Trophoblast cell (in vitro differentiated cells and primary cell): ENCODE measurements at places on chromosomes 2 and 18.

- no peak overlapping the region for H3K27ac ChIP-seq
- no peak for DNase-seq
- no peaks in the 10 kb centered on the region for H3K27me3 ChIP-seq
- peaks cover 7% of the 10 kb centered on the region for H3K36me3 ChIP-seq
- H3K4me3 ChIP-seq = no peak overlapping the region
Observed at GRCh38 chr2:174605687-174606086, 8.1 kb upstream of the WIPF1 start.

DNA sequence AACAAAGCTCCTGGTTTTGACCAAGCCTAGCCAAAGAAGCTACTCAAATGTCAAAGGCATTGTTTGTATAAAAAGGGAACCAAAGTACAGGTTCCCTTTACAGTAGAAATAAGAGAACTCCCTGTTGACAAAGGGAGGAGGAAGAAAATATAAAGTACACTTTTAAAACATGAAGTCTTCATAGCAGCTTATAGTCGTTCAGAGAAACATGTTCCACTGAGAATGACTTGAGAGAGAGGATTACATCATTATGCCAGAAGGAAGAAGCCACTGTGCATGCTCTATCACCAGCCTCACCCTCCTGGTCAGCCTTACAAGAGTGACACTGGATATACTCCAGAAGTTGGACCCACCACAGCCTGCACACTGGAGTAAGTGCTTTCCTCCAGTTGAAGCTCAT lies 2.5 kb upstream of the DHRS9 start:
- peaks cover 4% of the 10 kb centered on the region for H3K4me1 ChIP-seq
- no peaks in the 10 kb centered on the region for H3K27me3 ChIP-seq
- DNase-seq = no peak

- no peak for DNase-seq
- H3K27ac ChIP-seq = no peak overlapping the region
- peaks cover 4% of the 10 kb centered on the region for H3K4me1 ChIP-seq
- H3K36me3 ChIP-seq = no peaks in the 10 kb centered on the region
- H3K27me3 ChIP-seq = no peaks in the 10 kb centered on the region
Observed at GRCh38 chr18:76328140-76328539, 166.9 kb downstream of the ZNF516 start.

DNA sequence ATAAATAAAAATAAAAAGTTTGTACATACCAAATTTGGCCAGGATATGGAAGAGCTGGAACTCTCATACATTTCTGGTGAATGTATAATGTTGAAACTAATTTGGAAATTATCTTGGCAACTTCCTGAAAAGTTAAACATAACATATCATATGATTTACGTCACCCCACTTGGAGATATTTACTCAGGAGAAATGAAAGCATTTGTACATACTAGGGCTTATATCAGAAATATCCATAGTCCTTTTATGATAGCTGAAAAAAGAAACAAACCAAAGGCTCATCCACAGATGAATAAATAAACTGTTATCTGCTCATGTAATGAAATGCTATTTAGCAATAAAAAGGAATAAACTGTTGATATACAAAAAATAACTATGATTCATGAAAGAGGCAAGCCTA lies 318.2 kb upstream of the NRXN1 start:
- no peak for DNase-seq
- H3K36me3 ChIP-seq = no peaks in the 10 kb centered on the region
- H3K27me3 ChIP-seq = no peaks in the 10 kb centered on the region
- H3K4me3 ChIP-seq = no peak overlapping the region
- H3K27ac ChIP-seq = no peak overlapping the region
- no peaks in the 10 kb centered on the region for H3K4me1 ChIP-seq

DNA sequence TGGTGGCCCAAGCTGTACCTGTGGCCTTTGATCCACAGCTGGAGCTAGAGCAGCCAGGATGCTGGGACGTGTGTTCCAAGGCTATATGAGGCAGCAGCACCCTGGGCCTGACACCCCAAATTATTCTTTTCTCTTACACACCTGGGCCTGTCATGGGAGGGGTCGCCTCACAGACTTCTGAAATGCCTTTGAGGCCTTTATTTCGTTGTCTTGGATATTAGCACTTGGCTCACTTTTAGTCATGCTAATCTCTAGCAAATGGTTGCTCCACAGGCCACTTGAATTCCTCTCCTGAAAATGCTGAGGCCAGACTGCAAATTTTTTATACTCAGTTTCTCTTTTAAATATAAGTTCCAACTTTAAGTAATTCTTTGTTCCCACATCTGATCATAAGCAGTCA lies 22.0 kb upstream of the IL1R2 start:
- H3K36me3 ChIP-seq = no peaks in the 10 kb centered on the region
- H3K4me1 ChIP-seq = peaks cover 13% of the 10 kb centered on the region
- no peak for DNase-seq
- no peak overlapping the region for H3K4me3 ChIP-seq
- no peak overlapping the region for H3K27ac ChIP-seq

- H3K36me3 ChIP-seq = no peaks in the 10 kb centered on the region
- H3K27me3 ChIP-seq = no peaks in the 10 kb centered on the region
- no peak for DNase-seq
- H3K27ac ChIP-seq = no peak overlapping the region
Observed at GRCh38 chr2:157196956-157197355, 60.5 kb upstream of the GALNT5 start.

DNA sequence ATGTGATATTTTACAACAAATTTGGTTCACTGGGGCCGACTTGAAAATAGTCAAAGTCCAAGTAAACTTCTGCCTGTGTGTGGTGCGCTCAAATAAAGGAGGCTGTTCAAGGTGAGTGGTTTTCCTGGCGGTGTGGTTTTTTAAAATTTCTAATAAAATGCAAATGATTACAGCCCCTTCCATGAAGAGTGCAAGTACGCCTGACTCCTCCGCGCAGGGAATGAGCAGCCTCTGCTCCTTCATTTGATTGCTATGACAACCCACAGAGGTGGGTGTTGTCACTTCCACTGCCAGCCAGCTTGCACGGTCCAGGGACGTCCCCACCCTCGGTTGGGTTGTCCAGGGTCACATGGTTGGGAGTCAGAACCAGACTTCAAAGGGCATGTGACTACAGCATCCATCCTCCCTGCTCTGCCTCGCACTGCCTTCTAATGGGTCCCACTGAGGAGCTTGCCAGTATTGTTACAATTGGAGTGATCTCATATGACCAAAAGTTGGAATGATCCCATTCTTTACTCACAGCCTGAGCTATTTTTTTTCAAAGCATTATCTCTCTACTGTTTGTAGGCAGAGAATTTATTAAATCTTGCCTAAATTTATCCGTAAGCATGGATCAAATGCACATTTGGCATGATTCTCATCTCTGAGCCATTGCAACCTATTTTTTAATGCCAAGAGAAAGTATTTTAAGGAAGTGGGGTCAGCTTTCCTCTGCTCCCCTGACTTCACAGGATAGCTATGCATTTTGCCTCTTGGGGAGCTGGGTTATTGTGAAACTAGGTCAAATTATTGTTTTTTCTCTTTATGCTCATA lies 121.3 kb downstream of the AGAP1 start:
- H3K27ac ChIP-seq = no peak overlapping the region
- no peaks in the 10 kb centered on the region for H3K27me3 ChIP-seq
- no peaks in the 10 kb centered on the region for H3K4me1 ChIP-seq
- H3K36me3 ChIP-seq = no peaks in the 10 kb centered on the region
